ENCODE measurements at places on chromosomes 7 and 10.

- DNase-seq, result no peak
Observed at GRCh38 chr7:82904871-82905270, 257.8 kb downstream of the PCLO start.

DNA sequence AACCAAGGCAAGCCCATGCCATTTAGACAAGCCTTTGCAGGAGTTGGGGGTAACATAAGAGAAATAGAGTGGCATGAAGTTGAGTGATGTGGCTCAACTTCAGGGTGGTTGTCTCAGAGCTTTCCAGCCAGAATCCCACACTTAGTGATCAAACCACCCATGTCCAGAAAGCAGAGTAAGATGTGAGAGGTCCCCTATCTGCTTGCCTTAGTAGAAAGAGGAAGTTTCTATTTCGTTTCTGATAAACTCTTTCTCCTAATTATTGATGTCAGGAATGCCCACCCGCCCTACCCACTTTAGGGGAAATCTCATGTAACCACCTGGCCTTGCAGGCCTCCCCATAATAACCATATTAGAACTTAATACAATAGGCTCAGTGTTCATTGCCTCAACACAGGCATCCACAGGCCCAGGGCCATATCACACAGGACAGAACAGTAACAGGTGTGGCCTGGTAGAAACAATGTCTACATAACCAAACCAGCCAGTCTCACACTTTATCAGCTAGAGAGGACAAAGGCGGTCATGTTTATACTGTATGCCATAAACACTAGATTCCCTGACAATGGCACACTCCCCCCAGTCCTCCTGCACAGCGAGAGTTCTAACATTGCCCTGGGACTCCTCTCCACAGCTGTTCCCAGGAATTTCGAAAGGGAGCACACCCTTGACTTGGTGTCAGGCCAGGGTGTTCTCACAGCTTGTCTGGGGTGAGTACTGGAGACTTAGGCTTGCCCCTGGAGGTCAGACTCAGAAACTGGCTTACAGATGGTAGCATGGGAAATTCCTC is 364.4 kb downstream of the CXCL12 start:
- DNase-seq, result no peak

GRCh38 chr7:39238234-39238869 is 260.6 kb downstream of the POU6F2 start:
- DNase-seq, result no peak

- no peak for DNase-seq
Observed at GRCh38 chr7:147803606-147804005, 787.0 kb upstream of the C7orf33 start.

- no peak for DNase-seq
Observed at GRCh38 chr7:114419441-114420272, 5.0 kb downstream of the FOXP2 start.

GRCh38 chr10:63502832-63503231 is 18.4 kb upstream of the REEP3 start:
- DNase-seq, result no peak

DNA sequence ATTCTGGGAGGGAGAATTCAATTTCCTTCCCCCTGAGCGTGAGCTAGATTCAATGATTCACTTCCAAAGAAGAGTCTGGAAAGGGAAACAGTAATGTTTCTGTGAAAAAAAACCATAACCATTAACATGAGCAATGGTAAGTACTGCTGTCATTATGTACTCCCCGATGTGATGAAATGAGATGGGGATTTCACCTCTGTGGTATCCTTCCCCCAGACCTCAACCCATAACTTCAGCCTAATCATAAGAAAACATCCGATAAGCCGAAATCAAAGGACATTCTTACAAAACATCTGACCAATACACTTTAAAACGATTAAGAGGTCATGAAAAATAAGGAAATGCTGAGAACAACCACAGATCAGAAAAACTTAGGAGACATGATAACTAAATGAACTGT is 27.2 kb downstream of the EZH2 start:
- peak; percentile 13 for DNase-seq

DNA sequence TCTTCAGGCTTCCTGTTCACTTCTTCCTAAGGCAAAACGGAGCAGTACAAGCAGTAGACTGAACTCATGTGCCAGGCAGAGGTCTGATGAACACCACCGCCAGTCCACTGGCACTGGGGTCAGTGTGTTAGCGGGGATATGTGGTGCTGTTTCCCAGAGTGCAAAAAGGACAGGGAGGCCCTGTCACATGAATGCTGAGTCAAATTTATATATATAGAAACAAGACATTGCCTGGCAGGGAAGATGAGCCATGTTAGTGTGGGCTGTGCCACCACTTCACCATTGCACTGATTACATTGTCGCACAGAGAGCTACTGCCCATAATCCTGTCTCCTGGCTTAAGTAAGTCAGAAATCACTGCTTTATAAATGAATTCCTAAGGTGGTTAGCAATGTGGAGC is 122.2 kb upstream of the AMPH start:
- no peak for DNase-seq

- DNase-seq, result no peak
Observed at GRCh38 chr10:119278126-119278709, 70.8 kb downstream of the GRK5 start.

DNA sequence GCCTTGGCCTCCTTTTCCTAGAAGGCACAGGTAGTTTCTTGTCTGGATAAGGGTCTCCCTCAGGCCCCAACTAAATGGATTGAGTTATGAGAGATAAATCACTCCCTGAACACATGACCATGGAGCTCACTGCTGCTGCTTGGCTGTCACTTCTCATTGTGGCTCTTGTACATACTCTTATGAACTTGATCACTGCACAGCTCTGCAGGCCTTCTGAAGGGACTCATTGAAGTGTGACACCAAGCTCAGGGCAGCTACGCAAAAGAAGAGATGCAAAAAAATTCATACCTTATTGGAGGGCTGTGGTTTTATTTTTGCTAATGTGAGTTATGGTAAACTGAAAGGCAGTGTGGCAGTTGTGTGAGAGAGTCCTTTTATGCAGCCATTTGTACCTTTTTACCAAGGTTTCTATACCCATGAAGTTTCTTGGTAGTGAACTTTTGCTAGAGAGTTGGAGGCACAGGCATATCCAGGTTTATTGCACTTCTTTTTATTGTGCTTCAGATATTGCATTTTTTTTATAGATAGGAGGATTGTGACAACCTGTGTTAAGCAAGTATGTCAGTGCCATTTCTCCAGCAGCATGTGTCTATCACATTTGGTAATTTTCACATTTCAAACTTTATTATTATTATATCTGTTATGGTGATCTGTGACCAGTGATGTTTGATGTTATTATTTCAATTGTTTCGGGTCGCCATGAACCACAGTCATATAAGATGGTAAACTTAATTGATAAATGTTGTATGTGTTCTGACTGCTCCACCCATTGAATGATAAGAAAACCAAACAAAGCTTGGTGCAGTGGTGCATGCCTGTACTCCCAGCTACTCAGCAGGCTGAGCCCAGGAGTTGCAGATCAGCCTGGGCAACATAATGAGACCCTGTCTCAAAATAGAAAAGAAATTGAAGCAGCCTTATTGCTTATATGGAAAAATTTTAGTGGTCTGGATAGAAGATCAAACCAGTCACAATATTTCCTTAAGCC is 100.6 kb downstream of the LRRC4 start:
- no peak for DNase-seq

GRCh38 chr10:114523876-114524275 is 119.6 kb upstream of the AFAP1L2 start:
- no peak for DNase-seq

GRCh38 chr10:480928-481552 is 208.4 kb downstream of the DIP2C start:
- DNase-seq, result peak; percentile 29

- DNase-seq, result no peak
Observed at GRCh38 chr7:71270558-71270957, 138.6 kb downstream of the GALNT17 start.

GRCh38 chr10:93749218-93749799 is 8.4 kb upstream of the LGI1 start:
- no peak for DNase-seq

- DNase-seq, result no peak
Observed at GRCh38 chr7:105350906-105351305, 37.8 kb downstream of the SRPK2 start.

- DNase-seq, result no peak
Observed at GRCh38 chr7:5232874-5233273, 42.8 kb downstream of the WIPI2 start.

- no peak for DNase-seq
Observed at GRCh38 chr7:19284596-19285300, 139.5 kb upstream of the FERD3L start.

DNA sequence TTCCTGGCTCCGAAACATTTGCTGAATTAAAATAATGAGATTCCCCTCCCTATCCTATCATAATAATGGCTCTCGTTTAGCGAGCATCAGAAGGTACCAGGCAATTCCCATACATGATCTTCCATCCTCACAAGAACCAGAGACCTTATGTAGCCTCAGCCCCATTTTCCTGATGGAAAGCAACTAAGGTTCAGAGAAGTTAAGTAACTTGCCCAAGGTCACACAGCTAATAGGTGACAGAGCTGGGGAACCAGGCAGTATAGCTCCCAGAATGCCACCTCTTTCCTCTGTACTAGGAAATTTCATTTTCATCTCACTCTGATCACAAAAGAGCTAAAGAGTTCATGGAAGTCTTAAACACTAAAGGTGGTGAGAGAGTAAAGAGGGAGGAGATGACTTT is 2.4 kb downstream of the SLIT1 start:
- DNase-seq, result no peak

GRCh38 chr7:69341288-69341687 is 257.0 kb upstream of the AUTS2 start:
- DNase-seq, result no peak

DNA sequence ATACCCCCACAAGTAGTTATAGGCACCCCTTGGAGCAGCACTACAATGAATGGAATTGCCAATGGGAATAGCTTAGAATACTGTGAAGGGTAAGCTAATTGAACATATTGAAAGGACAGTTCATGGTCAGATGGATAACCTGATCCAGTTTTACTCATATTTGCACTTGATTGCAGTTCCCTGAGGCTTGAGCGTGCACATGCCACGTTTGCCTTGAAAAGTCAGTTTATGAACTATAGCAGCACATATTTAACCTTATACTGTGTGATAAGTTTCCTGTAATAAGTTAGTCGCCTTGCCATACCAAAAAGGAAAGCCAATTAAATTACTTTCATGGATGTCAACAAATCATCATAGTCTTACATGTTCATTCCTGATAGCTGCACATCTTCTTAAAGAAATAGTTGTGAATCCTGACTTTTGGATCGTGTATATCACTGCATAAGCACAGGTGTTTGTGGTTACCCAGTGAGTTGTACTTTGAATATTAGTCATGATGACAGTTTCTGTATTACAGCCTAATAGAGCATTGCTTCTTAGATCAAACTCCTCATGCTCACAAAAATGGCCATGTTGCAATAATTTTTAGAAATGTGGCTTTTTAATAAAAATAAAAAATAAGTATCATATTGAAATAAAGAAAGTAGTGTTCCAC is 21.6 kb downstream of the DNTT start:
- DNase-seq, result no peak

- peak; percentile 14 for DNase-seq
Observed at GRCh38 chr7:142797391-142798377, 26.9 kb downstream of the PRSS2 start.

DNA sequence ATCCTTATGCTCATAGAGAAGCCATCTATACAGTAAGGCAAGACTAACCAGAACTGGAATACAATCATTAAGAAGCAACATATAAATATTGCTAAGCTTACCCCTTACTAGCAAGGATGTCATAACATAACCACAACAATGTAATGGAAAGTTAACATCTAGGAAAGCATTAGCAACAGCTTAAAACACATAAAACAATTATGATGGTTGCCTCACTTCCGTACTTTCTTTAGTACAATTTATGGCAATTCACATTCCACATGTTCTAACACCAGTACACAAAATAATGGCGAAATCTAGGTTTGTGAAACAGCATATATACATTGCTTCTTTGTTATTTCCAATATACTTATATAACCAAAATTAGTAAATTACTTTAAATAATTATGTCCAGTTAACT is 195.0 kb downstream of the AHR start:
- DNase-seq, result no peak

DNA sequence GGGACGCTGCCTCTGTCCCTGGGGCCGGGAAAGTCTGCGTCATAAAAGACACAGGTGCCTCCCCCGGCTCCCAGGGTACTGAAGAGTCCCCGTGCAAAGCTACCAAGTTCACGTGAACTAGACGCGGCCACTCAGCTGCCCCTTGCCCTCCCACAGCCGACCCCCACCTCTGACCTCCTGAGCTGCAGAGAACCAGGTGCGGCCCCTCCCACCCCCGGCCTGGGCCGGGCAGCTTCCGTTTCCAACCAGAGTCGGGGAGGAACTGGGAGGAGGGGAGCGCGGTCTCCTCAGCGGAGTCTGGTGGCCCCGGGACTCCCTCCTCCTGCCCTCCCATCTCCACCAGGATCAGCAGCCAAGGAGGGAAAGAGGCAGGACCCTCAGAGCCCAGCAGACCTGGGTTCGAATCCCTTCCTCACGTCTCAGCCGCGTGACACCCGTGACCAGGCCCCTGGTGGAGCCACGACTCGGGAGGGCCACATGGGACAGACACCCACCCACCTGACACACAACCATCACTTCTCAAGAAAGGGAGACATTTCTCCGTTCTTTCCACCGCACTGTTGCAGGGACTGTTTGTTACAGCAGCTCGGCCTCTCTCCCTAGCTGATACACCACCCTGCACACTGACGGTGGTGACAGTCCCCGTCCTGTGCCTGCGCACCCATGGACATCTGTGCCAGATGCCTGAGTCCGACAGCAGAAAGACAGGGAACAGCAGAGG is 37.4 kb upstream of the PDGFA start:
- DNase-seq, result no peak

GRCh38 chr10:28434063-28434462 is 98.9 kb upstream of the WAC start:
- no peak for DNase-seq

DNA sequence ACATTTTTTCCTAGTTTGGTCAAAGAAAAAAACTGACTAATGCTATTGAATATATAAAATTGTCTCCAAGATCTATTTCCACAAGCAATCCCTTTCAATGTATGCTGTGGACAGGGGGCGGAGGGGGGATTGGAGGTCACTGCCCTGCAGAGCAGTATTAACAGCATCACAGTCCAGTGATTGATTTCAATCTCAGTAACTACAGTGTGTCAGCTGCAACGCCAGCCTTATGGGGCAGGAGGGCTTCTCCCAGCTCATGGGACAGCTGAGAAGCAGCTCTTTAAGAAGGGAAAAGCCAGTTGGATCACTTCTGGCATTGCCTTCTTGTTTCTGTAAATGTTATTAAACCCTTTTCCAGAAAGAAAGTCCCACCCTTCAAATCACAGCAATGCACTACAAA is 65.0 kb downstream of the RAPGEF5 start:
- DNase-seq, result no peak

All from dermis blood vessel endothelial cell (primary cell).